Smooth muscle cell of trachea (primary cell): ENCODE measurements at places on chromosomes 13 and 19. TPM values are rescaled to one million over a fixed set of nuclear protein-coding genes. Genes with fewer than 3 reads are reported as not detected.

PDE4C gene
- 0.87 and 6.0 TPM in 2 replicates for total RNA-seq

ZNF345 gene
- total RNA-seq, result 2.8 and 4.9 TPM in 2 replicates

EFNB2 gene
- 3.9 and 4.6 TPM in 2 replicates for total RNA-seq

ZNF546 gene
- total RNA-seq, result 7.0 and 10.6 TPM in 2 replicates

SRRM5 gene
- 0.17 TPM in 1 of 2 replicates, not detected in the other for total RNA-seq
